ENCODE measurements at places on chromosomes 6 and 20.

DNA sequence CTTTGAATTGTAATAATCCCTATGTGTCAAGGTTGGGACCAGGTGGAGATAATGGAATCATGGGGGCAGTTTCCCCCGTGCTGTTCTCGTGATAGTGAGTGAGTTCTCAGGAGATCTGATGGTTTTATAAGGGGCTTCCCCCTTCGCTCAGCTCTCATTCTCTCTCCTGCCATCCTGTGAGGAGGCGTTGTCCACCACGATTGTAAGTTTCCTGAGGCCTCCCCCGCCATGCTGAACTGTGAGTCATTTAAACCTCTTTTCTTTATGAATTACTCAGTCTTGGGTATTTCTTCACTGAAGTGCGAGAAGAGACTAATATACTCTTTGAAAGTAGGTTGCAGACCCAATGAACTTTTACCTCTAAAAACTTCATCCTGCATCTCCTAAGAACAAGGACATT lies 39.2 kb upstream of the KCNG1 start:
- no peak for DNase-seq

DNA sequence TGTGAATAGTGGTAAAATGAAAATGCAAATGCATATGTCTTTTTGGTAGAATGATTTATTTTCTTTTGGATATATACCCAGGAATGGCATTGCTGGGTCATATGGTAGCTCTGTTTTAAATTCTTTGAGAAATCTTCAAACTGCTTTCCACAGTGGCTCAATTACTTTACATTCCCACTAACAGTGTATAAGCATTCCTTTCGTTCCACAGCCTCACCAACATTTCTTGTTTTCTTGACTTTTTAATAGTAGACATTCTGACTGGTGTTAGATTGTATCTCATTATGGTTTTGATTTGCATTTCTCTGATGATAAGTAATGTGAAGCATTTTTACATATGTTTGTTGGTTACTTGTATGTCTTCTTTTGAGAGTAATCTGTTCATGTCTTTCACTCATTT lies 144.0 kb downstream of the SIM1 start:
- DNase-seq, result no peak

DNA sequence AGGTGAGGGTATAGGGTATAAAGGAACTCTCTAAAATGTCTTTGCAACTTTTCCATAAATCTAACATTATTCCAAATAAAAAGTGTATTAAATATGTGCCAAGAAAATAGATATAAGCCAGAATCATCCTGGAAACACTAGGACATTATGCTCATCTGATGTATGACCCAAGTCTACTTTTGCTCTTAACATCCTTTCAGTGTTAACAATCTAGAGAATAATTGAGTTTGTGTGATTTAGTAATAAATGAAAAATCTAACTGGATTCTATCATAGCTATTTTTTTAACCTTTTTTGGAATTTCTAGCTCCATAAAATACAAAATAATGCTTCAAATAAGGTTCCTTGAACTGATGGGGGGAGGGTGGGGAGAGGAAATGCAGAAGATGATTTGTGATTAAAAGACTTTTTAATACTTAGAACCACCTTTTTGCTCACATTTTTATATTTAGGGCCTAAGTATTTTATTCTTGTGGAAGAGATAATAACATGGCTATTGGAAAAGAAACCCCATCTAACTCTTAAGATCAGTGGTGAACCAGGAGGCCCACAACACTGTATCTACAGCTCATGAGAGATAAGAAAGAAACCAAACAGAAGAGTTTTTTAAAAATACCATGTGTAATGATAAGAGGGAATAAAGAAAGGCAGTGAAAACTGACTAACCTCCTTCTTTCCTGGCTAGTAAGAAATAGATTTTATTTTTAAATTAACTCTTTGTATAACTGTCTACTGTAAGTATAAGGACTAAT lies 68.5 kb downstream of the PDSS2 start:
- no peak for DNase-seq

GRCh38 chr6:157632821-157633220 lies 190.2 kb upstream of the SNX9 start:
- no peak for DNase-seq

All from thymus (tissue), 14 donors.